ENCODE measurements at places on chromosomes 3 and 15.

DNA sequence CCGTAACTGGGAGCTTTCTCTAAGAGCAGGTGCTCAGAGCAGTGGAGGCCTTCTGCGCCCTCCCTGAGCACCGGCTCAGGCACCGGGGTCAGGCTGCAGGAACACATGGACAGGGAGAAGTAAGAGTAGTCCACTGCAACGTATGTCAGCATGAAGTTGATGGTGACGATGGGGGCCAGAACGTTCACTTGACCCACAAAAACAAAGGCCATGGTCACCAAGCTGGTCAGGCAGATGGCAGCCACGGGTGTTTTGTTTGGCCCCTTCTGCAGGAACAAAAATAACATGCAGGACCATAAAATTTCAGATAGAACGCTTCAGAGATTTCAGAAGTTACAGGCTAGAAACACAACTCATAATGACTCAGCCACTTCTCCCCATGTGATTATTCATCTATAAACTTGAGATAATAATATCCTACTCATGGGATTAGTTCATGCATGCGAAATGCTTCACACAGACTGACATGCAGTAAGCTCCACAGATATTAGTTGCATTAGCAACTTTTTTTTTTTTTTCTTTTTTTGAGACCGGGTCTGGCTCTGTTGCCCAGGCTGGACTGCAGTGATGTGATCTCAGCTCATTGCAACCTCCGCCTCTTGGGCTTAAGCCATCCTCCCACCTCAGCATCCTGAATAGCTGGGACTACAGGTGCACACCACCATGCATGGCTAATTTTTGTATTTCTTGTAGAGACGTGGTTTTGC, 52.2 kb upstream of the HEG1 start:
- DNase-seq: no peak

DNA sequence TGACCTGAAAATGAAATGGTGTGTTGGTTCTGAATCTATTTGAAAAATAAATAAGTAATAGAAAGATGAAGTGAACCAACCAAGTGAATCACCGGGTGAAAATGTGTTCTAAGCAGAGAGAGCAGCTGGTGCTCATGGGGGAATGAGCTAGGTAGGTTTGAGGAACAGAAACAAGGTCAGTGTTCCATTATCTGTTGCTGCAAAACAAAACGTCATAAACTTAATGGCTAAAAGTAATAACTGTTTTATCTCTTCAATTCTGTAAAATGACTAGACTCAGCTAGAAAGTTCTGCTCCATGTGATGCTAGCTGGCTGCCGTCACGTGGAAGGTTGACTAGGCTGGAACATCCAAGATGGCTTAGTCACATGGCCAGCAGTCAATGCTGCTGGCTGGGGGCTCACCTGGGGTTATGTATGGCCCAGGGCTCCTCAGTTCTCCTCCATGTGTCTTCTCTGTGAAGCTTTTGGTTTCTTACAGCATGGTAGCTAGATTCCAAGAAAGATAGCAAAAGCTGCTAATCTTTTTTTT, 13.3 kb upstream of the SH3BP5 start:
- peak; percentile 14 for DNase-seq

DNA sequence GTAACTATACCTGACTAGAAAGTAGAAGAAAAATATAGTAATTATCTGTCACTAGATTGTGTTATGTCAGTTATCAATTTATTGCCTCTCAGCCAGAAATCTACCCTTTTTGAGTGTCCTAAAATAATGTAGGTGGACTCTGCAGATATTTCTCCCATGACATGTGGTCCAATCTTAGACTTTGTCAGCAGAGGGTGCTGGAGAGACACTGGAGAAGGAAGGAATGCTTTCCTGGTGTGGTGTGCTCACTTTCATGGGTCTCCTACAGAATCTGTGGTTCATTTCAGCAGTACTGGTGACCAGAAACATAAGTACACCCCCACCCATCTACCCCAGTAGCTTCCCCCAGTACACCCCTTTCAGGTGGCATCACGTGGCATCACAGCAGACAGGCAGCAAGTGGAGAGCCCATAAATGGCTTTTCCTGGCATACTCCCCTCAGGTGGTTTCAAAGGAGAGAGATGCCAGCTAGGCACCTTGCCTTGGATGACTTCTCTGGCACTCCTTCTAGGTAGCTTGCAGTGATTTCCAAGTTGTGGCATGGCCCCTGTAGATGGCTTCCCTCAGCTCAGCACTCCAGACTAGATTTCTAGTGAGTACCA, 114.7 kb downstream of the GADL1 start:
- DNase-seq: no peak

GRCh38 chr3:165133188-165133899, 55.0 kb upstream of the SI start:
- no peak for DNase-seq

DNA sequence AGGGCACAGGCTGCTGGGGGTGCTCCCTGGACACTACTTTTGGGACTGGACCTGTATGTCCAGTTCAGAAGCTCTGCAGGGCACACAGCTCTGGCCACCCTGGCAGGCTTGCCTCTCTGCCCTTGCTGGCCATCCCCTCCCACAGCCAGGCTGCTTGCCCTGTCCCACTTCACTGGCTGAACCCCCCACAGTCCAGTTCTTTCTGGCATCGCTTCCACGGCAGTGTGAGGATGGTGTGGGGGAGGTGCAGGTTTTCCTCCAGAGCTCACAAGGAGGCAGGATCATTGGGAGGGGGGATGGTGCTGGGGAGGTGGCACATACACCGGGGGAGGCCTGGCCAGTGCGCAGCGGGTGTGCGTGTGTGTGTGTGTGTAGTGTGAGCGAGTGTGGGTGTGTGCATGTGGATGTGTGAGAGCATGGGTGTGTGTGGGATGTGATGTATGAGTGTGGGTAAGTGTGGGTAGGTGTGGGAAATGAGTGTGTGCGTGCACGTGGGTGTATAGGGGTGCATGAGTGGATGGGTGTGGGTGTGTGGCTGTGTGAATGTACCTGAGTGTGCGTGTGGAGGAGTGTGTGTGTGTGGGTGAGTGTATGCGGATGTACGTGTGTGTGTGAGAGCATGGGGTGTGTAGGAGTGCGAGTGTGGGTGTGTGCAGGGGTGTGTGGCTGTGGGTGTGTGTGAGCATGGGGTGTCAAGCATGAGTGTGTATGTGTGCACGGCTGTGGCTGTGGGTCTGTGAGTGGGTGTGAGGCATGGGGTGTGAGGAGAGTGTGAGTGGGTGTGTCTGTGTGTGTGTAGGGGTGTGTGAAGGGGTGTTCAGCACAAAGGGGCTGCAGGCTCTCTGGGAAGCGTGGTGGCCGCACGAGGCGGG, 155.2 kb downstream of the NSMCE3 start:
- no peak for DNase-seq

DNA sequence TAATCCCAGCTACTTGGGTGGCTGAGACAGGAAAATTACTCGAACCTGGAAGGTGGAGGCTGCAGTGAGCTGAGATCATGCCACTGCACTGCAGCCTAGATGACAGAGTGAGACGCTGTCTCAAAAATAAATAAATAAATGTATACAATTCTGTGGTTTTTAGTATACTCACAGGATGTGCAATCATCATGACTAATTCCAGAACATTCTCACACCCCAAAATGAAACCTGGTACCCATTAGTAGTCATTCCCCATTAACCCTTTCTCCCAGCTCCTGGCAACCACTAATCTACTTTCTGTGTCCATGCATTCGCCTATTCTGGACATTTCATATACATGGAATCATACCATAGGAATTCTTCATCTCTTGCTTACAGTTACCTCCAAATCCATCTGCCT, 44.5 kb downstream of the LRRFIP2 start:
- DNase-seq: no peak

GRCh38 chr3:193737191-193737751, 144.3 kb downstream of the OPA1 start:
- DNase-seq: no peak

GRCh38 chr3:32500231-32500630, 2.4 kb downstream of the CMTM6 start:
- DNase-seq: no peak

DNA sequence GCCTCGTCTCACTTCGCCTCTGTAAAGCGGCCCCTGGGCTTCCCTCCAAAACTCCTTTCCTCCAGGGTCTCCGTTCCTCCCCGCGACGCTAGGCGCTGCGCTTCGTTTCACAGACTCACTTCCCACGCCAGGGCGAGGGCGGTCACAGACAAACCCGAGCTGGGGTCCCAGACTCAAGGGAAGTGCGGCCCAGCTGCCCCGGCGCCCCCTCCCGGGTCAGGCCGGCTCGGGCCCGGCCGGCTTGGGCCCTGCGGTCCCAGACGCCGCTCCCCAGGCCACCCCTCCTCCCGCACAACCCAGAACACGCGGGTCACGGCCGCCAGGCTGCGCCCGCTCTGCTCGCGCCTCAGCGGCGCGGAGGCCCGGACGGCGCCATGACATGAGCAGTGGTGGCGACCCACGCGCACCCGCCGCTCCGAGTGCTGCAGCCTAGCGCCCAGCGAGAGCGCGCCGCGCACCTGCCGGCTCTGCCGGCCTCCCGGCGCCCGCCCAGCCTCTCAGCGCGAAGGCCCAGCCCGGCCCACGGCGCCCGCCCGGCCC, 547 bp downstream of the NUP210 start:
- DNase-seq: peak; percentile 59

DNA sequence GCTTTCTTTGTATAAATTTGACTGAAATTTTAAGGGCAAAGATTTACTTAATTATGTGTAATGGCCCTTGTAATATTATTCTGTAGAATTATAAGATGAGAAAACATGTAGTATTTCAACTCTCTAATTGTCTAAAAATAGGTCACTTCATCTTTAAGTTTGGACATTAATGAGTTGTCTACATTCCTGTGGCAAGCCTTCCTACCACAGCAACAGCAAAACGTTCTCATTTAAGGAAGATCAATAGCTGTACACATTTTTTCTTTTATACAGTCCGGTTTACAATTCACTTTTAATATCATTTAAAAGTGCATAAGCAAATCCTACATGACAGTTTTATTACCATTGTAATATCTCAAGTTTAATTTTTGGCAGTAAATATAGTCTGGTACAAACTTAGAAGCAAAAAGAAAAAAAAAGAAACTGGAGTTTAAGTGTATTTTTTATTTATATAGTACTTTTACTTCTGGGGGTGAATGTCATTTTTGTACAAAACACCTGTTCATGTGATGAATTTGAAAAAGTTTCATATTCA, 501.8 kb downstream of the ZPLD1 start:
- DNase-seq: no peak

GRCh38 chr3:58746758-58747157, 80.2 kb upstream of the FAM3D start:
- DNase-seq: no peak

DNA sequence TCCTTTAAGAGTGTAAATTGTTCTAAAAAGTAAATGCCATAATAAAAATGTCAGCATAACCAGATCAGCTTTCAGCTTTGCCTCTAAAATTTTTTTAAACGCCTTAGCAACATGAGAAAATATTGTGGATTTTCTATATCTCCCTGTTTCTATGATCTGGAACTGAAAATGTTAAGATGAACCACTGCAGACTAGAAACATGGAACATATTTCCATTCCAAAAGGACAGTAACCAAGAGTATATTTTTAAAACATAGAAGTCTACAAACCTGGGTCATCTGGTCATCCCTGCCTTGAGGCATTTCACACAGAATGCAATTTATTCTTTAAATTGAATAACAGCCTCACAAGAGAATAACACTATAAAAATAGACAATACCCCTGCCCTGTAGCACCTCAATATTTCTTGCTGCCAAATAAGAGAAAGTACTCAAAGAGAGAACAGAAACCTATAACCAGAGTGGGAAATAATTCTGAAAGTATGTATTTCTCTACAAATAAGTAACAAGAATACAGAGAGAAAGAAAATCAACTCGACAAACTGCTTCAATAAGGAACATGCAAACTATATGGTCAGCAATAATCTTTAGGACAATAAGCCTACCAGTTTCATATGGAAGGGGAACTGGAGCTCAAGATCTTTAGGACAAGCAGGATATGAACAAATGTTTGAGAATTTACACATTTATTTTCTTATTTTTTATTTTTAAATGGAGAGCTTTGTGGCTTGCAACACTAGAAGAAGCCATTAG, 949.0 kb downstream of the EPHA3 start:
- DNase-seq: no peak

DNA sequence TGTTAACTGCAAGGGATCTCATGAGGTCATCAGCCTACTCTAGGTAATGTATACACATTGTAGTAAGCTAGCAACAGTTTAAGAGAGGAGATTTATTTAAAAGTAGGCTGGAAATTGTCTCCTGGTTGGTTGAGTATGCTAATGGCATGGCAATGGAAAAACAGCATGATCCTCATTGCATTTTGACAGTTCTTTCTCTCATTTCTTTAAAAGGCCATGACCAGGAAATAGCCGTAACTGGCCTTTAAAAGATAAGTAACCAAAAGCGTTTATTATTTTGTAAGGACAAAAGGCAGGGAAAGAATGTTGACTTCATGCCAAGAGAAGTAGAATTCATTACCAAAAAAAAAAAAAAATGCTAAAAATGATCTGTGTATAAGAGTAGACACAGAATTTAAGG, 310.3 kb downstream of the FGF12 start:
- DNase-seq: no peak

DNA sequence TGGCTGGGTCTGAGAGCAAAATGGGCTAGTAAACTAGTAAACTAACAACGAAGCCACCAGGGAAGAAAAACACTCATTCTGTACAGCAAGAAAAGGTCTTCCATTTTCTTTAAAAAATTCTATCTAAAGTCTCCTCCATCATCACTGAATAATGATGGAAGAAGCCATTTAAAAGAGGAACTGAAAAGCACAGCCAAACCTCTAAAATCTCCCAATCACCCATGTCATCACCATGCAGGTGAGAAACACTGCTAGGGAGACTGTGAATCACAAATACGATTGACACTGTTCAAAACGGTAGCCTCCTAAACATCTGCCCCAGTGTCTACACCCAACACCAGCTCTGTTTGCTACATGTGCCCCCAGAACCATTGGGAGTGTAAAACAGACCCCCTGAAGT, 140.4 kb downstream of the RORA start:
- DNase-seq: no peak

DNA sequence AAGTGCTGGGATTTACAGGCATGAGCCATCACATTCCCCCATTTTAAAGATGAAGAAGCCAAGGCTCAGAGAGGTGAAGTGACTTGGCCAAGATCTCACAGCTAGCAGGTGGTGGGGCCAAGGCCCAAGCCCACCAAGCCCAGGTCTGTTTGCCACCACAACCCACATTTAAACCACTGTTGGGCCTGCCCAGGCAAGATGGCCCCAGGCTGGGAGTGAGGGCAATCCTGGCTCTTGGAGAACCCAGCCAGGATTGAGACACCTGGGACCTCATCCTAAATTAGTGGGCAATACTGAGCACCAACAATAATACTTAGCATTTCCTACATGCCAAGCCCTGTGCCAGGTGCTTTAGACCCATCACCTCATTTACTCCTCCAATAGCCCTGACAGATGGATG, 6.9 kb downstream of the IGDCC3 start:
- no peak for DNase-seq

DNA sequence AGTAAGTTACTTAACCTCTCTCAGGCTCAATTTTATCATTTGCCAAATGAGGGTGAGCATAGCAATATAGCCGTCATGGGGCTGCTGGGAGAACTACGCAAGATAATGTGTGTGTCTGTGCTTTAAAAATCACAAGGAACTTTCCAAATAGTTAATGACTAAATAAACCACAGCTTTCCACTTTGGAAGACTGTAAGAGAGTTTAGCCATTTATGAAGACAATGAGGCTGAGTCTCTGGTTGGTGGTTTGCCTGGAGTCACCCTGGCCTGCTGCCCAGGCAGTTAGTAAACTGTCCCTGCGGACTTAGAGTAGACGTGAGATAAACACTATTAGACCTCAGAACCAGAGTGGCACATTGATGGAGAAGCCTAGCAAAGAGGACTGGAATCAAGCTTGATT, 357.7 kb downstream of the CLSTN2 start:
- DNase-seq: no peak

Measured in activated naive CD8-positive, alpha-beta T cell treated with anti-CD3 and anti-CD28 coated beads, Interleukin-2, amount 50 U/mL, for 24 hours (primary cell).